Stimulated activated CD4-positive, alpha-beta T cell treated with anti-CD3 and anti-CD28 coated beads, Interleukin-15, amount 100 ng/mL, for 1 hour (primary cell): ENCODE measurements at places on chromosomes 4 and X.

DNA sequence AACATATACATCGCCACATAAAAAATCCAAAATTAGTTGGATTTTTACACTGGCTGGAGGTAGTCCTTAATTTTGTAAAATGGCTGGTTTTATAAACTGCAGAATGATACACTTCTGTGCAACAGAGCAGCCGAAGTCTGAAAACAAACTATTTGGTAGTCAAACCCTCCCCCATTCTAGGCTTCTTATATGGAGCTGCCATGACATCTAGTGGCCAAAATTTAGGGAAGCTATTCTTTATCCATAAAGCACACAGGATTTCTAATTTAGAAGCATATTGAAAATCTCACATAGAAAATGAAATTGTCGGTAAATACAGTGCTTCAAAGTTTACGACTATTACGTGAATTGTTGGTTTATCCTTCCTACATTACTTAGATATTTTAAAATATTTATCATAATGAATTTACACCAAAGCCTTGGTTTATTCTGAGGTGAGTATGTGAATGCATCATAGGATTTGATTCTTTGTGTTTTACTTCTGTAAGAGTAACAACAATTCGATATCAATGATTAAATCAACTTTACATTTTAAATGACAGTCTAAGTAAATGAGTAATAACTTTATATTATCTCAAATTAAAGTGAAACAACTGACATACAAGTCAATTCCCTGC, 113.4 kb upstream of the FAM241A start:
- DNase-seq = no peak

DNA sequence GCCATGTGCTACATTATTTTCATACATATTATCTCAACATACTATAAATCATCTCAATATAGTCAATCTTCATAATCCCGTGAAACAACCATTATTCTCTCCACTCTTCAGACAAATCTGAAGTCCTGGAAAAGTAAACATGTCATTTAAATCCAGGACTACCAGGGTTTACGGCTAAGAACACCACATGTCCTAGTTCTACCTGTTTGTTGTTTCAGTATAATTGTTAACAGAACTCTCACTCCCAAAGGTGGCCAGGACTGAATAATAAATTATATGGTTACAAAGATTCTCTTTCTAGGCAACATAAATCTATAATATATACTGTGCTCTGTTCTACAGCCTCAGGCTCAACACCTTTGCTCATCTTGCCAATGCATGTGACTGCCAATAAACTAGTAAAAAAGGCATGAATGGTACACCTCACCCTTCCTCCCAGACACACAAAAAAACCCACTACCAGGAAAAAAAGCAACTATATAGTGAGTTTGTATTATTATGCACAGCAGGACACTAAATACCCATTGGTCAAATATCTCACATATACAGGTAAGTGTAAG, 20.1 kb downstream of the EIF4E start:
- no peak for DNase-seq

- no peak for DNase-seq
Observed at GRCh38 chr4:21571100-21571499, 377.5 kb downstream of the KCNIP4 start.

DNA sequence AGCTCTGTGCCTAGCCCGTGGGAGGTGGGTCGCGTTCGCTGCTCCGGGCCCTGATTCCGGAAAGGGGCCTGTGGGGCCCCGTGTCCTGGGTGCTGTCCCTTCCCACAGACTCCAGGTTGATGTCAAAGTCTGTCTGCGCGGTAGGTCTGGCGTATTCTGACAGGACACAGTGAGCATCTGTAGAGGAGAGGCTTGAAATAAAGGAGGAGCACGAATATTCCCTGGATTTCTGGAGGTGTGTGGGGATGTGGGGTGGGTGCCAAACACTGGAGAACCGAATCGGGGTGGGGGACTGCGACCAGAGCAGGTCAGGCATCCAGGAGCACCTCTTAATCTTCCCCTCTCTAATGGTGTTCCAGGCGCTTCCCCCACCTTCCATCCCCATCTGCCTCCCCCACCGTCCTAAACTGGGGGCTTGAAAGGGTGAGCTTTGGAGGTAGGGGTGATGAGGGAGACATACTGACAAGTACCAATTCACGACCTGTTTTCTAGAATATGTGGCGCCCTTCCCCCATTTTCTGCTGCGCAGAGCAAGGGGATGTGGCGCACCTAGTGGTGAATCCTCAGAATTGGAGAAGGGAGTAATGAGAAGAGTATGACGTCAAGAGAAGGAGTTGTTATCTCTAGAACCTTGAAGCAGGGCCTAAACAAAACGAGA, 877 bp downstream of the GPRASP1 start:
- DNase-seq = peak; percentile 28

- DNase-seq = no peak
Observed at GRCh38 chr4:1369479-1370079, 22.6 kb downstream of the UVSSA start.
